Activated CD8-positive, alpha-beta T cell treated with anti-CD3 and anti-CD28 coated beads, Interleukin-2, amount 10 ng/mL, durations not matched to agents 7 days and 5 days (primary cell): ENCODE measurements at places on chromosomes 3 and 15.

DNA sequence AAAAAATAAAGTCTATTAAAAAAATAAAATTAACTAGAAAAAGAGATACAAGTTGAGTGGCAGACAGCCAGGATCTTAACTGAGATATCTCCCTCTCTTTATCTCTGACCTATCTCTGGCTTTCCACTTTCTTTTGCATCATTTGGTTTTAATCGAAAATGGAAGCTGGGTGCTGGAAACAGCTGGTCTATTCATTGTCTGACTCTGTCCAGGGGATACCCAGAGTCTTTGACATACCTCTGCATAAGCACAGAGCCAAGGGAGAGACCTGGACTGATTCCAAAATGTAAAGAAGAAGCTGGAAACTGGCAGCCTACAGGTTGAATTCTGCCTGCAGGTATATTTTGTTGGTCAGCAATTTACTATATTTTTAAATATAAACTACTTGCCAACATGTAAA is 29.6 kb upstream of the CRBN start:
- H3K36me3 ChIP-seq = no peaks in the 10 kb centered on the region
- DNase-seq = no peak
- peaks cover 2% of the 10 kb centered on the region for H3K27me3 ChIP-seq
- no peaks in the 10 kb centered on the region for H3K4me1 ChIP-seq
- no peak overlapping the region for H3K27ac ChIP-seq

DNA sequence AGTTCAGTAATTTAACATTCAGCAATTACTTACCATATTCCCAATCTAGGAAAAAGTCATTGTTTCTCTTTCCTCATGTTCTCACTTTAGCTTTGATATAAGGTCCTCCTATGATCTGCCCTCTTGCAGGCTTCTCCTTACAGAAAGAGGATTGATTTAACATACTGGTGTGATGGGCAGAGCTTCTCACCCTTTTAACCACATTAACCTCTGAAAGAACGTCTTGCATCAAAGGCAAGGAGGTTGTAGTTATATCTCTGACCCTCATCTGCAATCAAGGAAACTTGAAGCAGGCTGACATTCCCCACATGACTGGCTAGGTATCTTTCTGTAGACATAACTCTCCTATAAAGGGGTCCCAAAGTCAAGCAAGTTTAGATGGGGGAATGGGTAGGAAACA is 39.5 kb downstream of the BTLA start:
- H3K27me3 ChIP-seq = no peaks in the 10 kb centered on the region
- peak; percentile 49 for DNase-seq
- peaks cover 34% of the 10 kb centered on the region for H3K36me3 ChIP-seq
- peak overlapping the region; percentile 42 for H3K4me3 ChIP-seq
- H3K4me1 ChIP-seq = peaks cover 57% of the 10 kb centered on the region

- peaks cover 8% of the 10 kb centered on the region for H3K4me1 ChIP-seq
- no peak within 1 kb of the TSS for H3K4me3 ChIP-seq
- DNase-seq = no peak
Measured at GRCh38 chr3:133400006-133400515, at the start of gene BFSP2. Gene BFSP2 (plus strand): TSS chr3:133400056. CDS start chr3:133400084, 28 bp downstream.

GRCh38 chr3:177475356-177475665 is 278.0 kb upstream of the TBL1XR1 start:
- H3K36me3 ChIP-seq = no peaks in the 10 kb centered on the region
- H3K4me3 ChIP-seq = no peak overlapping the region
- no peak overlapping the region for H3K27ac ChIP-seq
- no peak for DNase-seq
- no peaks in the 10 kb centered on the region for H3K4me1 ChIP-seq
- no peaks in the 10 kb centered on the region for H3K27me3 ChIP-seq

- no peaks in the 10 kb centered on the region for H3K4me1 ChIP-seq
- DNase-seq = no peak
- no peak overlapping the region for H3K27ac ChIP-seq
- no peak overlapping the region for H3K4me3 ChIP-seq
Measured at GRCh38 chr3:14494973-14495300, 45.2 kb downstream of the GRIP2 start.

GRCh38 chr3:5787861-5788488 is 600.5 kb downstream of the EDEM1 start:
- H3K27ac ChIP-seq = no peak overlapping the region
- no peak overlapping the region for H3K4me3 ChIP-seq
- H3K27me3 ChIP-seq = no peaks in the 10 kb centered on the region
- no peaks in the 10 kb centered on the region for H3K4me1 ChIP-seq
- DNase-seq = no peak

- H3K27me3 ChIP-seq = peaks cover 27% of the 10 kb centered on the region
- no peak for DNase-seq
- H3K36me3 ChIP-seq = no peaks in the 10 kb centered on the region
- H3K4me3 ChIP-seq = no peak overlapping the region
Measured at GRCh38 chr3:134839990-134840389, 44.9 kb downstream of the EPHB1 start.
